ENCODE measurements at places on chromosomes 5 and 9.

- no peak for DNase-seq
These were observed 6.6 kb downstream of the CLTB start for GRCh38 chr5:176409765-176410164.

GRCh38 chr9:15352306-15352705 lies 45.3 kb upstream of the TTC39B start:
- DNase-seq, result no peak

GRCh38 chr9:35944841-35945240 lies 13.1 kb downstream of the OR2S2 start:
- DNase-seq, result no peak

DNA sequence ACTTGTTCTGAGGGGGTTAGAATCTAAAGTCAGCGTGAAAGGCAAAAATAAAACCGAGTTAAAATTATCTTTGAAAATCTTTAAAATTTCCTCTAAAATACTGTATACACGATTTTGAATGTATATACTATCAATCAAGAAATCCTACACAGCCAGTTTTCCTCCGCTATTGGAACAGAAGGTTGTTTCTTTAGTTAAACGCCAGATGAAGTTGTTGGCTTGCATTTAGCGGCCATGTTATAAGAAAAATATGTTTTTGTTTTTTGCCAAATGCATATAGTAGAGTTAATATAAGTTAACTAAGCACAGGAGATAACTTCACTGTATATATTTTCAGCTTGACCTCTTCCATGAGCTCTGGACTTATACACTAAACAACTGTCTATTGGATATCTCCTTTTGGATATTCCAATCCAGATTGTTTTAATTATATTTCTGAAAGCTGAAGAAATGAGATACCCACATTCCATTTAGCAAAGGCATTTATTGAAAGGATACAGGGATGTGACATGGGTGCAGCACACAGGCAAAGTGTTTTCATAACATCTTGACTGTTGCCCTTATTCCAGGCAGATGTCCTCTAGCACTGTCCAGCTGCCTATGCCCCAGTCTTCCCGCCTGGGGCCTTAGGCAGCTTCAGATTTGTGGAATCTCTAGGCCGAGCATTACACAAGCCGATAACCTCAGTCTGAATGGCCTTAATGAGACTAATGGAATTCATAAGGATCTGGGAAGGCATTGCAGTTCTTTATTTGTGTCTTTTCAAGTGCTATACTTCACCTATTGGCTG lies 10.0 kb upstream of the ATG10 start:
- DNase-seq, result no peak

- DNase-seq, result no peak
These were observed 9.5 kb upstream of the NFIL3 start for GRCh38 chr9:91433180-91433579.

GRCh38 chr5:172762214-172763119 lies 8.5 kb downstream of the DUSP1 start:
- DNase-seq, result no peak

DNA sequence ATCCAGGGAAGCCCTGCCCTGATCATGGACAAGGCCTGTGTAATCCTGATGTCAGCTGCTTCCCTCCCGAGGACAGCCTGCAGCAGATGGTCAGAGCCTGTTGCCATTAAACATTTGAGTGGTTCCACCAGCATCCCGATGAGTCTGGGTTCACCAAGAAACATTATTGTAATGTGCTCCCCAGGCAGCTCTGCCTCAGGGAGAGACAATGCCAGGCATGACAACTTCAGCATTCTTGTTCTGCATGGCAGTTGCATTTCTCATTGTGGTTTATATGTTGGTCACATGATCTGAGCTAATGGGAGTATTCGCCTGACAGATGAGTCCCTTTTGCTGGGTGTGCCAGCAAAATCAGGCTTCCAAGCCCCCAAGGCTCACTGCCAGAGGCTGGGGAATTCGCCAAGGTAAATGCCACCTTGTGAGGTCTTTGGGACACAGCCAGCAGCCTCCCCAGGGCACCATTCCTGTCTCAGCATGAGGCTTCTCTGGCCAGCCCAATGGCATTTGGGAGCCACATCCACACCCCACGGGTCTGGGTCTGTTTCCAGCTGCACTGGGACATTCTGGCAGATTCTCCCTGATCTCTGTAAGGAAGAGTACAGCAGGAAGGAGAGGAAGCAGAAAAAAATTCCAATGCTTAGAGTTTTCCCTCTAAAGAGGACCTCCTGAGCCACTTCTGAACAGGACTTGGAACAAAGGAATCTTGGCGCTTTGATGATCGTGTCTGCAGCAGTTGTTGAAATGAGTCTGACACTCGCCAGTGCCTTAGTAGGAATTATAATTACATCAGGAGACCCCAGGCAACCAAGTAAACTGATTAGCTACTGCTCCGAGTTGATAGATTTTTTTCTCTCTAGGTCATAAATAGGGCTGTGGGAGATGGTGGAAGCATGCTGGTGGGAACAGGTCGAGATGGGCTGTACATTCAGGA lies 18.7 kb downstream of the KCNIP1 start:
- no peak for DNase-seq

GRCh38 chr5:149635394-149635793 lies 54.1 kb downstream of the ARHGEF37 start:
- no peak for DNase-seq

DNA sequence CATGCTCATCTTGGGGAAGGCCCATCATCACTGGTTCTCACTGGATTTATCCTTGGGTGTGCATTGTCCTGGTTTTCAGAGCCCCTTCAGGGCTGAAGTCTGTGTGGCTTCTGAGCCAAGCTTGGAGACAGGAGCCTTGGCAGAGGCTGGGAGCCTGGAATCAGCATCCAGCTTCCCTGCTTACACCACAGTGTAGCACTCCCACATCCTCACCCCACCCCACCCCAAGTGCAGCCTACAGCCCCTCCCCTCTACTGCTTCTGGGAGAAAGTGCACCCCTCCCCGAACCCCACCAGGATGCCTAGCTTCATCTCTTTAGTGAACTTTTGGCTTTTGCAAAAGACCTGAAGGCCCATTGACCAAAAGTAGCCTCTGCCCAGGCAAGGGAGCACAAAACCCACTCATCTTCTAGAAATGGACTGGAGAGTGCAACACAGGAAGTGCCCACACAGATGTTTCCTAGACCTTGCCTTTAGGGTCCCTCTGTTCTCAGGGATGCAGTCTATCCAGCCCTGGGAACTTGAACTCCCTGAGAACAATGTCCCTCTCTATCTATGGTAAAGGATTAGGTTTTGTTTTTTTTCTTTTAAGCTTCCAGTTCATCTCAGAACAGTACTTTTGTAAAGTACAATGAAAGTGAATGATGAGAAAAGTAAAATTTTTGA lies 189.7 kb downstream of the PALM2AKAP2 start:
- DNase-seq, result no peak

DNA sequence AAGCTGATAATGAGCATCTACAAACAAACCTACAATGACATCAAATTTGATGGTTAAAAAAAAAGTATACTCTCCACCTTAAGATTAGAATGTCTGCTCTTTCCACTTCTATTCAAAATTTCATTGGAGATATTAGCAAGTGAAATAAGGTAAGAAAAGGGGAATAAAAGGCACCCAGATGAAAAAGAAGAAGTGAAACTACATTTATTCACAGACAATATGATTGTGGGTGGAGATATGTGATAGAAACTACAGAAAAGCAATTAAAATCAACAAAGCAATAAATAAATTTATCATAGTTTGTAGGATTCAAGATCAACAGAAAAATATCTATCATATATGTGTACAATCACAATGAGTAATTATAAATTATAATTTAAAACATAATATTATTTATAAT lies 395.1 kb upstream of the CCNH start:
- no peak for DNase-seq

- no peak for DNase-seq
These were observed 148.3 kb upstream of the IER5L start for GRCh38 chr9:129326061-129327005.

- no peak for DNase-seq
These were observed 31.3 kb downstream of the ELL2 start for GRCh38 chr5:95930141-95930930.

- DNase-seq, result no peak
These were observed 76.2 kb upstream of the IL6ST start for GRCh38 chr5:56070851-56071465.

DNA sequence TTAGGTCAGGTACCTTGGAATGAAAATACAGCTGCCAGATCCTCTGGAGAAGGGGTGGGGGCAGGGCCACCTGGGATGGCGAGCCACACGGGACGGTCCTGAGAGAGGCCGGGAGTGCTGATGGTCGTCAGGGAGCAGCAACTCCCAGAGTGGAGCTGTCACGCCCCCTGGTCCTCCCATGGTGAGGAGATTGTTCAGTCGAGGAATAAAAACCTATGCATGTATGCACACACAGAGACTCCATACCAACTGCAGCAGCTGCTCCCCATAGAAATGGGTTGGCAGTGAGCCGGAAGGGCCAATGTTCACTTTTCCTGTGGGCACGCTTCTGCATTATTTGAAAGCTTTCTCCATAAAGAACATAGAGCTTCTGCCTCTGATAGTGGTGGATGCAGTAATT lies 45.2 kb upstream of the SEMA4D start:
- DNase-seq, result no peak

GRCh38 chr9:72826996-72827949 lies 125.6 kb downstream of the ALDH1A1 start:
- DNase-seq, result no peak

- no peak for DNase-seq
These were observed 1110.6 kb downstream of the DTWD2 start for GRCh38 chr5:117877731-117878130.

DNA sequence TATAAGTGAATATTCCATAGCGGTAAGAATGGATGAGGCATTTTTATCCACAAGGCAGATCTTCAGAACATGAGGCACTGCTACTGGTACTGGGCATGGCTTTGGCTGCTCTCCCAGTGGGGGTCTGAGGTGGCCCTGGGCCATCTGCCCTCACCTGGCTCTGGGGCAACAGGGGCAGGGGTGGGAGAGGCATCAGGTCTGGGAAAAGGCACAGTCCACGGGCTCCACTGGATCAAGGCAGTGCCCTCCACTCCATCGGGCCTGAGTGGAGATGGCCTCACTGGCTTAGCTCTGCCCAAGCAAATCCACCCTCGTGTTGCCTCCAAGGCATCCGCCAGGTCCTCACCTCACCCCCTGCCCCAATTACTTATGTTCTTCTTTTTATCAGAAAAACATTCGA lies 10.9 kb upstream of the NKD2 start:
- DNase-seq, result no peak

DNA sequence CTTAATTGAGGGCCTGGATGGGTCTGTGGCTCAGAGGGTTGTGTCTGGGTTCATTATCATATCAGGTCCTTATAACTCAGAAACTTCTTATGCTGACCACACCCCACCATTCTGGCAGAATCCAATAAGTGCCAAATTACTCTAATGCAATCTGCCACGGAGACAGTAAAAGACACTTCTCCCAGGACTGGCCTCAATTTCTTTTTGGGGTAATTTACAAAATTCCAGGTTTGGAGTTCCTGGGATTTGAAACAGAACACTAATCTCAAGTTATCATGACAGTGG lies 187.8 kb downstream of the GNAQ start:
- no peak for DNase-seq

DNA sequence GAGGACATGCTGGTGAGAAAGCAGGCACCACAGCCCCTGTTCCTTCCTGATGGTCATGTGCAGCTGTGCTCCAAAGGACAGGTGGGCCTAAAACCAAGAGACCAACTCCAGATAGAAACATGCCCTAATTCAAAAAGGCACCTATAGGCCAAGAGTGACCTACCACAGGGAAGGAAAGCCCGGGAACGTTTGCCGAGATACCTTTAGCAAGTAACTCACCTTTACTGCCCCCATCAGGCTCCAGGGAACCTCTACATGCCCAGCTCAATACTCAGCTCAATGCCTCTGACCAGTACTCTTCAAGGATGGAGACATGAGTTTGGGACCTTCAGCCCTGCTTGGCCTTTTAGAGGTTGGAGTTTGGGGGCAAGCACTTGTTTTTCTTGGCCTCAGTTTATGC lies 172.8 kb upstream of the FSTL4 start:
- DNase-seq, result no peak

DNA sequence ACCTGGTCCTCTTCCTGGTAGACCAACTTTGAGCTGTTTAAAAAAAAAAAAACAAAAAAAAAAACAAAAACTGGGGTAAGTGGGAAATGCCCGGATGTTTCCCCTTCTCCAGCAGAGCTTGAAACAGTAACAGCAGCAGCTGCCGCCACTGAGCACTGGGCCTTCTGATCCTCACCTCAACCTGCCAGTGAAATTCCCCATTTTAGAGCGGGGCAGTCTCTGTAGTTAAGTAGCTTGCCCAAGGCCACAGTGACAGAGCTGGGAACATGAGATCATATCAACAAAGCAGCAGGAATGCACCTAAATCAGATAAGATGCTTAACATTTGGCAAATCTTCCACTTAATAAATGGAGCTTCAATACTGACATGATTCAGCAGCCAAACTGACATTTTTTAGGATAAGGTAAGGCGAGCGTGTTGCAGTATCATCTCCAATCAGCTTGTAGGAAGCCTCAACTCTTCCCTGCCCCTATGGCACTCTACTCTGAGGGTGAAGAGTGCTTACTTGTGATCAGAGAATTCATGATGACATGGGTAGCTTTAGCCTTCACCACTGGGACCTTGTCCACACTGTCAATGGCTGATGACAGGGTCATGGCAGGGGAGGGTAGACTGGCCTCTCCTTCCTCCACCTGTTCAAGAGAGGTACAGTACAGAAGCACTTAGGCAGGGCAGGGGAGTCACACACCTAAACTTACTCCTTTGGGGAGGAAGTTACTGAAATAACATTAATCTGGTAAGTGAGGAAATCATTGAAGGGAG lies 9.3 kb downstream of the KIAA1191 start:
- DNase-seq, result no peak

- no peak for DNase-seq
These were observed 46.5 kb upstream of the C9orf72 start for GRCh38 chr9:27619743-27620142.

DNA sequence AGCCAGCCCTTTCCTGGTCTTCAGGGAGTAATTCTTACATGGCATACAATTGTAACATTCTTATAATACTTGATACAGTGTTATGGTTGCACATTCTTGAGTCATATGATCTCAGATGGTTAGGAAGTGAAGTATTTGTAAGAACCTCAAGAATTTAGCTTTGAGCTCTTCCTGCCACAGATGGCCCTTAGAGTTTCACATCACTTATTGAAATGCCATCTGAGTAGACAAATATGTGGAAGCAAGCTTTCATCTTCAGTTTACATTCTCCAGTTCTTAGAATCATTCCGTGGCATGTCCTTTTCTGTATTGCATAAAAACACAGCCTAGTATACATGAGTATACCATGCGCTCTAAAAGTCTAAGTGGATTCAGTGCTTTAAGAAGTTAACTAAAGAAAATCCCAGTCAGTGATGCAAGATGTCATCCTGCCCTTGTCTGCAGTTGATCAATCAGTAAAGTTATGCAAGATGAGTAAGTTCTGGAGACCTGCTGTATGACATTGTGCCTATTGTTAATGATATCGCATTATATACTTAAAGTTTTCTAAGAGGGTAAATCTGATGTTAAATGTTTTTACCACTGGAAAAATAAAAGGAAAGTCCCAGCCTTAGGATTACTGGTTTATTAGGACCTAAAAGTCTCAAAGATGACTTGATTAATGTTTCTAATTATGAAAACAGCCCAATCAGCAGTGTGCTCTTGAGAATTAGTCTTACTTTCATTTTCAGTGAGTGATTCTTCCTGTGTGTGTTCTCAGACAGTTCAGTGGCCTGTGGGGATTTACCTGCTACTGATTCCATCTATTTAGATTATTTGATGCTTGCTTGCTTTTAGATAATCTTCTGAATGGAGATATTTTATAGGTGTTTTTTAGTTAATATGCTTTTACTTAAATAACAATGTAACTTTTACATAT lies 29.4 kb downstream of the RHOBTB3 start:
- DNase-seq, result no peak

GRCh38 chr9:101455656-101456240 lies 20.2 kb upstream of the ALDOB start:
- DNase-seq, result no peak

All from thoracic aorta (tissue), 2 donors.